Fibroblast of skin of right quadriceps (primary cell): ENCODE measurements at places on chromosomes 2 and 18.

- no peak for DNase-seq
These were observed 1.2 kb downstream of the IDH1 start for GRCh38 chr2:208253600-208254117.

- DNase-seq, result no peak
These were observed 121.6 kb downstream of the ARL4C start for GRCh38 chr2:234375176-234375880.

- DNase-seq, result no peak
These were observed 26.4 kb downstream of the THNSL2 start for GRCh38 chr2:88196490-88197087.

DNA sequence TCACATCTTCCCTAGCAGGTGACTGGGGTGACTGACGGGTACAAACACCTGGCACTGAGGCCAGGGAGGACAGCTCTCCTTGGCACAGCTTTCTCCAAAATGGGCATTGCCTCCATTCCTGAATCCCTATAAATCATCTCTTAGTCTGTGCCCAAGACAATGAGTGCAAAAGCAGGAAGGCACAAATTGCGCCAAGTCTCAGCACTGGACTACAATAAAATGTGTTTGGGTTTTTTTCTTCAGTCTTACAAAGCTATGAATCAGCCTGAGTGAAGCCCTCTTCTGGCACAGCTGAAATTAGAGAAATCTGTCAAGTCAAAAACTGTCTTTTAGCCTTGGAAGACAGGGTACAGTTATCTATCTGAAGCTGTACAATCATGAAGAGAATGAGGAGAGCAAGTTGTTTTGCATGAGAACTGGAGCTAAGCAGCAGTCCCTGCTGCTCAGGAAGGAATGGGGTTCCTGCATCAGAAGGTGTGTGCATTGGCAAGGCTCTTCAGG is 90.8 kb downstream of the EPB41L3 start:
- DNase-seq, result no peak

- peak; percentile 63 for DNase-seq
These were observed 1.3 kb downstream of the ZNF521 start for GRCh38 chr18:25350489-25351251.

DNA sequence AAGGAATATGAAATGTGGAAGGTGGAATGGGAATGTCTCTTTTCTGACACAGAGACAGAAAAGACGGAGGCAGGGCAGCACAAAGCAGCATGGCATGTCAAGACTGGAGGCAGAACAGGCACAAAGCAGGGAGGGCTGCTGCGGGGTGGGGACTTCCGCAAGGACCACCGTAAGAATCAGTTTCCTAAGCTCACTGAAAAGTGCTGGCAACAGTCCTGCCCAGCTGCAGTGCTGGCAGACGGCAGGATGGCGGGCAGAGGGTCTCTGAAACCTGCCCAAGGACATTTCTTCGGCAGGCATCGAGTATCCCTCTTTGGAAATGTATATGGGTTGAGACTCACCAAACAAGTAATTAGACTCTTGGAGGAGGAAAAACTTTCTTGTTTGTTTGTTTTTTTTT is 54.9 kb downstream of the FAM178B start:
- no peak for DNase-seq

- DNase-seq, result no peak
These were observed 118.8 kb downstream of the SETBP1 start for GRCh38 chr18:44799382-44799906.

DNA sequence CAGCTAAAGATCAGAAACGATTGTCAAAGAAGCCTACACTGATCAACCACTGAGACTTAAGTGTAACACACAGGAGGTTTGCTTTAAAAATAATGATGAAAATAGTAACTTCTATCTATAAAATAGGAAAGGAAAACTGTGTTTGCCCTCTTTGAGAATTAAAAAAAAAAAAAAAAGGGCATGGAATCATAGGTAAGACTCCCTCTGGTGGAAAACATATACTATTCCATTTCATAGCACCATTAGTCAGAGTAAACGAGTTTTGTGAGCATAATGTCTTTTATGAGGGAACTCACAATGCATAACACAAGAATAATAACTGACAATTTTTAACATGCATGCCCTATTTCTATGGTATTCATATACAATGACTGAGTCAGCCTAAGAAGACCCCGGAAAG is 36.3 kb downstream of the SLC35F5 start:
- peak; percentile 10 for DNase-seq

GRCh38 chr2:104046466-104046865 is 807.4 kb upstream of the POU3F3 start:
- DNase-seq, result no peak

- DNase-seq, result no peak
These were observed 1845.6 kb upstream of the PIK3C3 start for GRCh38 chr18:40109252-40110049.

GRCh38 chr2:207525296-207525695 is 4.5 kb upstream of the CREB1 start:
- no peak for DNase-seq

- DNase-seq, result peak; percentile 1
These were observed 144.9 kb upstream of the ERBB4 start for GRCh38 chr2:212683346-212684097.

DNA sequence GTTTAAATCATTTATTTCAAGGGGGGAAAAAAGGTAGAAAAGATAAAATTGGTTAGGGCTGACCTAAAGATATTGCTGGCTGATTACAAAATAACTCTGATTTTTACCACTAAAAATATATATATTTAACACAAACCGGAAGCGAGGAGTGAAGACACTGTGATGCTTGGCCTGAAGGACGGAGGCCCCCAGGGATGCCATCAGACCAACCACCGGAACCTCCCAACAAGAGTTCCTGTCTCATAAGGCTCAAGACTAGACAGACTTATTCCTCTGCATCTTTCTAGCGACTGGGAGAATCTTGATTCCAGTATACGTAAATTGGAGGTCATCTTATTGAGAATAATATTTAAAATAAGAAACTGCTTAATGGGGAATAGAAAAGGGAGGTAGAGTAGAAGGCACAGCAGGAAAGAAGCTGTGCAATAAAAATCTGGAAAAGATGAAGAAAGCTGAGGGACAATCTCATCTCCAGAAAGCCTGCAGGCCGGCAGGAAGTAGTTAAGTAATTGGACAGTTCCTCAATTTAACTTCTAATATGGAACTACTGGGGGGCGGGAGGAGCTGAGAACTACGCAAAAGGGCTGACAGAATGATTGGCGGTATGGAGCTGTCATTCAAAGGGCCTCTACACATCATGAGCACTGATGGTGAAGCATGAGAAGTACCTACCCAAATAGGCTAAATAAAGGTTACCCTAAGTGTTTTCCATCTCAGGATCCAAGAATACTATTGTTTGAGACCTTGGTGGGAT is 91.1 kb downstream of the DTNB start:
- no peak for DNase-seq

GRCh38 chr2:136357007-136357380 is 239.0 kb upstream of the CXCR4 start:
- DNase-seq, result no peak

DNA sequence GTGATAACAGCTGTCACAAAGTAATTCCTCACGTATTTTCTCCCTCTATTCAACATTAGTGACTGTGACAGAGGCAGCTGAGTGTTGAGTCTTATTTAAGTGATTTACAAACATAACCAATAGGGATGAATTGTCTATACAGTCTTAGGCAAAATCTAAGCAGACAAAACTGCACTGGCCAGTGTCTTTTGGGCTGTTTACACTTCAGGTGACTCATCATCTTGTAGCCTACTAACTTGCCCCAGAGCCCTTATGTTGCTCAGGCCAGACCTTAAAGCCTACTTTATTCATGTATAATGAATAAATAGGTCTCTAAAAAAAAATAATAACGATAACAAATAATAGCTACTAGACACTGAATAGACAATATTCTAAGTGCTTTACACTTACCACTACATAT is 17.2 kb downstream of the THOC1 start:
- peak; percentile 2 for DNase-seq

DNA sequence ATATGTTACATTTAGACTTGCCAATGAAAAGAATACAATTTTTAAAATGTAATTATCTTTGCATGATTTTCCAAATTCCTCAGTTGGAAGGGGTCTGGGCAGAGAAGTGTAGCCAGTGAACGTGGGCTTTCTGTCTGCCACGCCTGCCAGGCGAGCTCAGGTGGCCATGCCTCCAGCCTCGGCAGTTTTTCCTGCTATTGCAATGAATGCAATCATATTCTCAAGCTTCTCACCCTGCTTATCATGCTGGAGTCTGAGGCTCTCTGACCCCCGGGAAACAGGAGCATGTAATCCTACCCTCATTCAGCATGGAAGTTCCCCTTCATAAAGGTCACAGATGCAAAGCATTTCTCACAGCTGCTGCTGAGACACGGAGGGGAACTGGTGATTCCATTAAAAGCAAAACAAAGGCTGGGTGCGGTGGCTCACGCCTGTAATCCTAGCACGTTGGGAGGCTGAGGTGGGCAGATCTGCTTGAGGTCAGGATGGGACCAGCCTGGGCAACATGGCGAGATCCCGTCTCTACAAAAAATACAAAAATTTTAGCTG is 154.8 kb downstream of the MBP start:
- no peak for DNase-seq

DNA sequence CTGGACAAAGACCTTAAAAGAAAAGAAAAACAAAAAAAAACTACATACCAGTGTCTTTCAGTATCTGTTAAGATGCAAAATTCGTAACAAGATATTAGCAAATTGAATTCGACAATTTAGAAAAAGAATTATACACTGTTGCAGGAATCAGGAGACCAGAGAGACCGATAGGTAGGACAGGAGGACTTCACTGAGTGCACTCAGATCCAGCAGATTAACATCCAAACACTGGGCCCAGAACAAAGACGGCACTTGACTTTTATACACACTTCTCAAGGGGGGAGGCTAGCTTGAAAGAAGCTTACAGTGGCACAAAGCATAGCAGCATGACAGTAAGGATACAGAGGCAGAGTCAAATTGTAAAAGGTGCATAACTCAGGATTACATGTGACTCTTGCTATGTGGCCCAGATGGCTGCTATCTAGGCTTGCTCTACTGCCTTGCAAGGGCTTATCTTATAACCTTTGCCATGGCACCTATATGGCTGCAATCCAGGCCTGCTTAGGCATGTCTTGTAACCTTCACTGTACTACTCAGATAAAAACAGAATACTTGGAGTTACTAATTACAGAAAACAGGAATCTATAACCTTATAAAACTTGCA is 507.3 kb upstream of the LRRTM4 start:
- no peak for DNase-seq

DNA sequence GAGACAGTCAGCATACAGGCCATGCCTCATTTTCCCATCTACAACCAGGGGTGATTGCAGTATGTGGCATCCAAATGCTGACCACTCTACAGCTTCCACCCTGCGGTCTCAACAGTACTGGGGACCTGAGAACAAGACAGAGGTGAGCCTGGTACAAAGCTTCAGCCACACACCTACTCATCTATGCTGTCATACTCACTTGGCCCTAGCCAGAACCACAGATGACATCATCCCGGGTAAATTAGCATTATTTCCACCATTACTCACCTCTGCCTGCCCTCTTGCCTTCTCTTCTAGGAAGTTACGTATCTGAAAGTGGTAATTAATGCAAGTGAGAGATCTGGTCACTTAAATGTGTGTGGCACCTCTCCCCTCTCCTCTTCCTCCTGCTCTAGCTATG is 208.2 kb upstream of the ARL4C start:
- DNase-seq, result peak; percentile 51

DNA sequence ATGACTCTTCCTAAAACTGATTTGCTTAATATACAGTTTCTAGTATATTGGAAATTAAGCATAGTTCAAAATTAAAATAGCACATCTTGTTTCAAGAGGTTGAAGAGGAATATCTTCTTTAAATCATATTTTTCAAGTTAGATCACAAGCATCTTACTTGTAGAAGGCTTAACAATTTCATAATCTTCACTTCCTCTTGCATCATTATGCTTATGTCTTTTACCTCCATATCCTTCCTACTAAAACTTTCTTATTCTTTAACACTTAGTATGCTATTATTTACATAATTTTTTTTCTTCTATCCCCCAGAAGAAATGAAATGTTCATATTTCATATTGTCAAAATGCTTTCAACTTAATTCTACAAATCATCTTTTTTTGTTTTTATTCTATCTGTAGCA is 1354.9 kb upstream of the TMEFF2 start:
- DNase-seq, result no peak

GRCh38 chr2:67854103-67854743 is 208.6 kb downstream of the C1D start:
- no peak for DNase-seq

GRCh38 chr2:61015976-61016375 is 1.5 kb upstream of the PEX13 start:
- no peak for DNase-seq

- peak; percentile 68 for DNase-seq
These were observed 25.4 kb downstream of the ALPK2 start for GRCh38 chr18:58603375-58604067.

- DNase-seq, result no peak
These were observed 20.8 kb upstream of the MTA3 start for GRCh38 chr2:42547446-42548295.

DNA sequence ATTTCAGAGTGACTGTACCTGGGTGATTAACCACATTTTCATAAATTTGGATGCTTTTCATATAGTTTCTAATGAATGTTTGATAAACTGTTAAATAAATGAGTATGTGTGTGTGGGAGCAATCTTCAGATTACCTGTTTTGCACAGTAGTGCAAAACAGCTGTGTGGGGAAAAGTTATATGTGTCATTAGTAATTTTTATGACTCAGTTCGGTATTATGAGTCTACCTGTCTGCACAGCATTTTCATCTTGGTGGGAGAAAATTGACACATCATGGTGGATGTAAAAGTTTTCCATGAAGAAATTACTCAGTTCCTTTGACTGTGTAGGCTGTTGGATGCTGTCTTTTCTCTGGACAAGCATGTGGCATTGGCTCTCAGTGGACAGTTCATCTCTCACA is 43.8 kb downstream of the LTBP1 start:
- DNase-seq, result no peak

- peak; percentile 42 for DNase-seq
These were observed 177.1 kb downstream of the EIPR1 start for GRCh38 chr2:3200420-3200939.

- DNase-seq, result no peak
These were observed 139.6 kb upstream of the ASB18 start for GRCh38 chr2:236403811-236404210.

DNA sequence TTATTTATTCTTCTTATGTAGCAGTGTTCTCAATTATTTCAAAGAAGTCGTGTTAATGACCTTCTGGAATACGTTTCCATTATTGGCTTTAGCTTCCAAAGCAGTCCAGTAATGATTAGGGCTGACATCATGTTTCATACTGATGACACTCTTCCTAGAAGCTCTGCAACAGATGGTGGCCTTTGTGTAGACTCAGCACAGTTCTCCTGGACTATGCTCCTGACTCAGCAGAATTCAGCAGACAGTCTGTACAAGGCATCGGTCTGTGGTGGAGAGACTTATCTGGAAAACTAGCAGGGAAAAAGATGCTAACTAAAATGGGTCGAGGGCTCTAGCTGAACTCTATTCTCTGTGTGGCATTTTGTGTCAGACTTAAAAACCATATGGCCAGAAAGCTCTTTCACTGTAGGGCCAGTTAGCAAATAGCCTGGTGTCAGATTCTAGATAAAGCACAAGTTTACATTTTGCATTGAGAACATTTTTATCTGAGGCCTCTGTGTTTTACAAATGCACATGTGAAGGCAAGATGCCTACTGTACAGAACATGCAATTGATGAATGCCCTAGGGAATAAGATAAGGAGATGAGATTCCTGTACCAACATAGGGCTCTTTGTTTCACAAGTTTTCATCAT is 35.1 kb downstream of the GULP1 start:
- no peak for DNase-seq
